ENCODE measurements at places on chromosomes 4 and X.

DNA sequence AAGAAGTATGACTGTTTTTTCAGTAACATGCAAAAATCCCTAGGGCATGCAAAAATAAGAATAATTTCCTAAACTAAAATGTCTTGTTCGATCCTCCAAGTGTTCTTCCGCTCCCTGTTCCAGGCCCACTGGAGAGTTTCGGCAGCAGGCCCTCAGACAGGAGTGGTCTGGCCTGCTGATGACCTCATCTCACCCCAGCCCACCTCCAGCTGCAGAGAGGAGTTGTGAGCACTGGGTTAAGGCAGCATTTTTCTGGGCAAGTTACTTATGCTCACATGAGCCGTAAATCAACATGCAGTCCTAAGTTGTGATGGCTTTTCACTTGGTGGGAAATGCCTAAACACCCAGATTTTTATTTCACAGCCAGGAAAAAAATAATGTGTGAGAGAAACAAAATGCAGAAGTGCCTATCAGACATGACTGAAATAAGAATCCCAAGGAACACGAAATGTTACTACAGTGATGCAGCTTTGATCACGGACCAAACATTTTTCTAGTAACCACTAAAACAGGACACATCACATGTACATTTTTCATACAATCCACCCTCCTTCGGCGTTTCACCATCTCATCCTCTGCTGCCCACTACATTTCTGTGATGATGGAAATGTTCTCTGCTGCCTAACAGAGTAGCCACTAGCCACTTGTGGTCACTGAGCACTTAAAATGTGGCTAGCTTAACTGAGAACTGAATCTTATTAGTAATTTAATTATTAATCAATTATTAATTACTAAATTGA is 153.3 kb upstream of the TBL1X start:
- DNase-seq = no peak

GRCh38 chr4:127533028-127533700 is 99.6 kb upstream of the INTU start:
- no peak for DNase-seq

DNA sequence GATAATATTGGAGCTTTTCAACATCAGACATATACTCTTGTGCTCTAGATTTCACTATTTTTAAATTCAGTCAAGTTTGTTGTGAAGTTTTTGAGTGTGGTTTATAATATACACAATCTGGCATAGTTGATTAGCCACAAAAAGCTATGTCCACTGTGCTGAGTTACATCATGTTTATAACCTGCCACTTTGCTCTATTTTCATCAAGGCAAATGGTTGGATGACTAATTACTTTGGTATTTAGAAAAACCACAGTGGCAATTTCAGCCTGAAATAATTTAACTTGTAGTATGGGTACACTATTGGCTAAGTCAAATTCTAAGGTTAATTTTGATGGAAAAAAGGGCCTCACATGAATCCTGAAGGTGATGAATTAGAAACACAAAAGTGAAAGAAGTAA is 262.6 kb downstream of the C4orf33 start:
- DNase-seq = no peak

DNA sequence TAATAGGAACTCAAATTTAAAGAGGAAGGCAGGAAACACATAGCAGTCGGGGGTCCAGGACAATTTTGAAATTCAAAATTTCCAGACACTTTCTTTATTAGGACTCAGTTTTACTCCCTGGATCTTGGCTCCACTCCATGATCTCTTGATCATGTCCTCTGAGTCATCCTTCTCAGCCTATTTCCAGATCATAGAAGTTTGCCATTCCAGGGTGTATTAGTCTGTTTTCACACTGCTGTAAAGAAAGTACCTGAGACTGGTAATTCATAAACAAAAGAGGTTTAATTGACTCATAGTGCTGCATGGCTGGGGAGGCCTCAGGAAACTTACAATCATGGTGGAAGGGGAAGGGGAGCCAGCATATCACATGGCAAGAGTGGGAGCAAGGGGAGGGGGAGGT is 564.7 kb upstream of the ACTRT1 start:
- DNase-seq = no peak

DNA sequence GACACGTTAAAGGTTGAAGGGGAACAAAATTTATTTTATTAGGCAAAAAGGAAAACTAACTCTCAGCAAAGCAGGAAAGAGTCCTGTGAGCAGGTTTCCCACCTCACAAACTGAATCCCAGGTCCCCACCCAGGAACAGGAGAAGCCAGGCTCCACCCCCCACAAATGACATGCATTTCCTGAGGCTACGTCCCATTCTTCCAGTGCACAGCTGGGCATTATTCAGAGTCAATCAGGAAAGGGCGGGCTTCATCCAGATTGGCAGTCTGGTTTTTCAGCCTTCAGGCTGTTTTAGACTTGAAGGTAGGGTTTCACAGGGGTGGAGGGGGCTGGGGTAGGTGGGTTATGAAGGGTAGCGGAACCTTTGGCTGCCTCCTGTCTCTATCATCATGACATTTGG is 11.9 kb upstream of the ASIC5 start:
- no peak for DNase-seq

- DNase-seq = peak; percentile 42
Measured at GRCh38 chr4:128803783-128804182, 5.7 kb upstream of the JADE1 start.

DNA sequence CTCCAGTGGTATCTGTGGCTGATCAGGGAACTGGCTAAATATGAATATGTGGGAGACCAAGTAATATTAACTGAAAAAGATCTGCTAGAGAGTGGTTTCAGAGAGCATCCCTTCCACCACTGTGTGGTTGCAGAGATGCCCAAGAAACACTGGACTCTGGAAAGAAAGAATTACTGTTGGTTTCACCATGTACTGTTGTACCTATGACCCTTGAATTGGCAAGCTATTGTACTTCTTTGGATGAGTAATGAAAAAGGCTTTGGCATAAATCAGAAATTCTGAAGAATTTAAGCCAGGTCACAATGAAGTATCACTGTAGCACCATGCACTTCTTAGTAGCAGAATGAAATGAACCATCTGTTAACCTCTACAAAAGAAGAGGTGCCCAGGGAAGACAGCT is 134.4 kb upstream of the INTU start:
- DNase-seq = no peak

- DNase-seq = no peak
Measured at GRCh38 chr4:141132709-141133145, 542 bp downstream of the RNF150 start.

- DNase-seq = no peak
Measured at GRCh38 chr4:94139931-94140612, 67.6 kb upstream of the SMARCAD1 start.

DNA sequence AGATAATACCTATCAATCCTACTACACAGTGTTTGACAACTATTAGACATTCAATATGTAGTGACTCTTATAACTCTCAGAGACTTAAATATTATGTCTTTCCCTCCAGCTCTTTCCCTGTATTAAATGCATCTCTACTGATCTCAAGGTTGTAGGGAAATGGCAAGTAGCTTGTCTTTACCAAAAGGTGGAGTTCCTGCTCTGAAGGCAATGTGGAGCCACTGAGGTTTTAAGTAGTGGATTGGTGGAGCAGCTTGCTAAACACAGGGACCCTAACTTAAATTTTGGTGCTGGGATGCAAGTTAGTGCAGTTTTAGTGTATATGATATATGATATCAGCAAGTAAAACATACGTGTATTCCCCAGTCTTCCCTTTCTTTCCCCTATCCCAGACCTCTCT is 13.1 kb downstream of the FNIP2 start:
- DNase-seq = no peak

DNA sequence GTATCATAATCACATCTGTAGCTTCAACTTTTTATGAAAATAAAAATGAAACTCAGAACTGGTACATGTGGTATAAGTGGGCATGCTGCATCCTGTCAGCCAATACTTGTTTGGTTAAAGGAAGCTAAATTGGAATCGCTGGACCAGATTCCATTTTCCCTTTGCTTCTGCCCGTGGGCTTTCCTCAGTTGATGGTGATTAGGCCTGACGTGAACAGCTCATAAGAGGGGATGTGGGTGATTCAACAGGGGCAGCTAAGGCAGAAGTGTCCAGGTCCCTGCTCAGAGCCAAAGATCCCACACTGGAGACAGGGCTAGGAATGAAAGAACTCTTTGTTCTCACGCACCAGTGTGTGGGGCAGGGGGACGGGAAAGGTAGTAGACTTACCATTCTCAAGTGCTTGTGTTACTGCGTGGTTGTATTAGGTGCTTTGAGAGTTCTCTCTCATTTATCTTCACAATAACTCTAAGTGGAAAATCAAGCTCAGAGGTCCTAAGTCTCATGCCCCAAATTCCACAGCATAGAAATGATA is 63.2 kb upstream of the GUCY1A1 start:
- DNase-seq = no peak

GRCh38 chrX:11190745-11191510 is 79.8 kb downstream of the HCCS start:
- DNase-seq = no peak

DNA sequence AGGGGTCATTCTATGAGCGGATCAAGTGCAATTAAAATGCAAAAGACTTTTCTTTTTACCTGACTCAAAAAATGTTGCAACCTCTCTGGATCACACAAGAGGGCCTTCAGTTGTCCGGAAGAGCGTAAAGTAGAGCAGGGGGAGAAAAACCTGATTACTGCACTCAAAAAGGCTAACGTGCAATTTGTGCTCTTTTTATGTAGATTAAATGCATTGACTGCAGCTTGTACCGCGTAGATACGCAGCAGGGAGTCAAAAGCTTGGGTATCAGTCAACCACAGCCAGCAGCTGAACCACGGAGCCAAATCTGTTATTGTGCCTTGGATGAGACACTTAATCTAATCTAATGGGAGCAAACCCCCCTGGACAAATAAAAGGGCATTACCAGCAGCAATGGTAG is 107.3 kb upstream of the RAI2 start:
- DNase-seq = no peak

GRCh38 chr4:82450966-82451755 is 20.8 kb downstream of the ENOPH1 start:
- no peak for DNase-seq

DNA sequence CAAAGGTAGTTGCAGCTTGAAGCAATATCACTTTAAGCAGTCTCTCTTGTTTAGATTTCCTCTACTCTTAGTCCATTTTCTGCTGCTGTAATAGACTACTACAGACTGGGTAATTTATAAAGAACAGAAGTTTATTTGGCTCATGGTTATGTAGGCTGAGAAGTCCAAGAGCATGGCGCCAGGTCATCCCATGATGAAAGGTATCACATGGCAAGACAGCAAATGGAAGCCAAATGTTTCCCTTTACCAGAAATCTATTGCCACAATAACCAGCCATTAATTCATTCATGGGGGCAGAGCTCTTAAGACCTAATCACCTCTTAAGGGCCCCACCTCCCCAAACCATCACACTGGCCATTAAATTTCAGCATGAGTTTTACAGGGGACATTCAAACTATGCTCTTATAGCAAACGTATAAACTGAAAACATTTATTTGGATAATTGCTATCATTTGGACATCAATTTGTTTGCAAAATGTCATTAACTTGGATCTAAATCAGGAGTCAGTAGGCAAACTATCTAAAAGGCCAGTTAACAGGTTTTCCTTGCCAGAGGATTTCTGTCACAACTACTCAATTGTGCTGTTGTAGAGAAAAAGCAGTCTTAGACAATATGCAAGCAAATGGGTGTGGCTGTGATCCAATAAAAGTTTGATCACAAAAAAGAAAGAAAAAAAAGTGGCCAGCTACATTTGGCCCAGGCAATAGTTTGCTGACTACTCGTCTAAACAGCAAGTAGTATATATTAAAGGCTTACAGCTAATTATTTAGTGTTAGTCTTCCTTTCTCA is 75.7 kb upstream of the GUCY1A1 start:
- DNase-seq = no peak

- no peak for DNase-seq
Measured at GRCh38 chrX:136714626-136715599, 65.8 kb downstream of the ARHGEF6 start.

- no peak for DNase-seq
Measured at GRCh38 chr4:1571165-1572009, 112.7 kb downstream of the FAM53A start.

GRCh38 chrX:1860936-1861594 is 246.2 kb downstream of the ASMT start:
- DNase-seq = no peak

Data from stimulated activated CD4-positive, alpha-beta T cell treated with anti-CD3 and anti-CD28 coated beads, Interleukin-2, amount 100 ng/mL, for 4 hours (primary cell).